H1 (cell line): ENCODE measurements at places on chromosomes 7 and 10. TPM values are rescaled to one million over a fixed set of nuclear protein-coding genes. Genes with fewer than 3 reads are reported as not detected.

GRCh38 chr10:91409069-91409868, 875 bp upstream of the HECTD2 start:
- DNase-seq, result no peak

DNA sequence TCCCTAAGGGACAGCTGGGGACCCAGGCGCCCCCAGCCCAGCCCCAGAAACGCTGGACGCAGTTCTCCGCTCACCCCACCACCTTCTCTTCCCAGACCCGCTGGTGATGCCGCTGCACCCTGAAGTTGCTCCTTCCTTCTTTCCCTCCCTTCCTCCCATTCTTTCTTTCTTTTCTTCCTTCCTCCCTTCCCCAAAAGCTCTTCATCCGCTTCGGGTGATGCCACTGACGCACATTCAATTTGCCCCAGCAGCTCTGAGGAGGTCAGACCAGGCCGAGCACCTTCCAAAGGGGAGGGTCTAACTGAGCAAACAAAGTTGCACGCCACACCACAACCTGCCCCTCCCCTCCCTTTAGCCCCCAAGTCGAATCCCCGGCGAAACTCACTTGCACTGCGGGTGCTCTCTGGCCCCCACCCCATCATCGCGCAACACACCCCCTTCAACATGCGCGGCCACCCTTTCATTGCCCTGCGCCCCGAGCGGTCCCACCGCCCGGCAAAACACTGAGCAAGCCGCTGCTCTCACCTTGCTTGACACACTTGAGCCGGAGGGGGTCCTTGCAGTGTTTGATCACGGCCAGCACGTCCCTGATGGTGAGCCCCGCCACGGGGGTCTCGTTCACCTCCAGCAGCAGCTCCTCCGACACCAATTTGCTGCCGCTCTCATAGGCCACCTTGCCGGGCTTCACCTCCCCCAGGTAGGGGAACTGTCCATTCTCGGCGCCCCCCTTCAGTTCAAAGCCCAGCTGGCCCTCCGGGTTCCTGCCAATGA, 787 bp downstream of the MAGI2 start:
- no peak for DNase-seq

GRCh38 chr10:81870472-81870871, 4.5 kb upstream of the NRG3 start:
- no peak for DNase-seq

- no peak for DNase-seq
Observed at GRCh38 chr10:133083422-133084100, 4.2 kb upstream of the ADGRA1 start.

WDFY4 gene
- total RNA-seq, result not detected in 2 replicates

ACHE gene
- 4.3 and 4.8 TPM in 2 replicates for total RNA-seq

SPDYE5 gene
- not detected in 2 replicates for total RNA-seq

MSMB gene
- total RNA-seq, result not detected in 2 replicates

AKR1C4 gene
- not detected in 2 replicates for total RNA-seq

FAM13C gene
- 0.23 and 0.56 TPM in 2 replicates for total RNA-seq

ZNF804B gene
- not detected in 2 replicates for total RNA-seq
